ENCODE measurements at places on chromosomes 6 and 20.

DNA sequence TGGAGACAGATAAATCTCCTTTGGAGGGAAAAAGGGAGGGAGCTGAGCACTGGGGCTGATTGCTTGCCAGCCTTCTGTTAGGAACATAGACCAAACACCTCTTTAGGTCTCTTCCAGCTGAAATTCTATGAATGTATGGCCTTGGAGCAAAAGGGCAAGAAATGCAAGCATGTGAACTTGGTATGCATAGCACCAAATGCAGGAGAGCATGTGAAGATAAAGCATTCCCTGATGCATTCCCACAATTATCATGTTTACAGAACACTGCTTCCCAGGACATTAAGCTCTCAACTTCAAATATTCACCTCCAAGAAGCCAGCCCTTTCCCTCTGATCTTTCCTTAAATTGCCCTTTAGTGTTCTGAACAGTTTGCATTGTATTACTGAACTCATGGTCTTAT is 15.6 kb downstream of the RIPOR2 start:
- DNase-seq, result no peak

- DNase-seq, result no peak
These were observed 36.7 kb upstream of the NNAT start for GRCh38 chr20:37484331-37484730.

DNA sequence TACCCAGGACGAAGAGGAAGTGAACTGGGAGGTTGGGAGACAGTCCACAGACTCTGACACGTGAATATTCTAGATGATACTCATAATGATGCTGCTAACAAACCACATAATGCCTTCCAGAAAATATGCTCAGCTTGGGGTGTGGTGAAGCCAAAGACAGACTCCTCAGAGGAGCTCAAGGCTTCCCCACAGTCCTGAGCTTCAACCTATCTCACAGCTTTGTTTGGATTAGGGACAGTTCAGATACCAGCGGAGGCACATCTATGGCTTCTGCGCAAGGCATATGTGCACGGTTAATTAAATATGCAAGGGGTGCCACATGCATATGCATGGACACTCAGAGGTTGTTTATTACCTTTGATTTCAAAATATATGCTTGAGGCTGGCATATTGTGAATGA is 30.7 kb upstream of the MYLIP start:
- no peak for DNase-seq

GRCh38 chr6:3648724-3649123 is 102.8 kb downstream of the PXDC1 start:
- DNase-seq, result no peak

DNA sequence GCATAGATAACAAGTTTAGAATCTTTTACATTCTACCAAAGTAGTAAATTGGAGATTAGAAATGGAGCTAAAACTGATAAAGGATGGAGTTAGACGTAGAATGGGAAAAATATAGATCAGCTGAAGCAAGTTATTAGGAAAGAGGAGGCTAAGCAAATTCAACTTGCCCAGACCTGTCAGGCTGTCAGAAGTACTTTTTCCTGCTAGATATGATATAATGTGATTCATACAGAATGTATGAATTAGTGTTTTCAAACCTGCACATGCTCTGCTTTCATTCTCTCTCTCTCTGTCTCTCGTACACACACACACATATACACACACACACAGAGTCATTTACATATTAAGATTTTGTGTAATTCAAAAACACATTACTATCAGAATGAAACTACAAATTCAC is 133.2 kb upstream of the HDGFL1 start:
- DNase-seq, result no peak

DNA sequence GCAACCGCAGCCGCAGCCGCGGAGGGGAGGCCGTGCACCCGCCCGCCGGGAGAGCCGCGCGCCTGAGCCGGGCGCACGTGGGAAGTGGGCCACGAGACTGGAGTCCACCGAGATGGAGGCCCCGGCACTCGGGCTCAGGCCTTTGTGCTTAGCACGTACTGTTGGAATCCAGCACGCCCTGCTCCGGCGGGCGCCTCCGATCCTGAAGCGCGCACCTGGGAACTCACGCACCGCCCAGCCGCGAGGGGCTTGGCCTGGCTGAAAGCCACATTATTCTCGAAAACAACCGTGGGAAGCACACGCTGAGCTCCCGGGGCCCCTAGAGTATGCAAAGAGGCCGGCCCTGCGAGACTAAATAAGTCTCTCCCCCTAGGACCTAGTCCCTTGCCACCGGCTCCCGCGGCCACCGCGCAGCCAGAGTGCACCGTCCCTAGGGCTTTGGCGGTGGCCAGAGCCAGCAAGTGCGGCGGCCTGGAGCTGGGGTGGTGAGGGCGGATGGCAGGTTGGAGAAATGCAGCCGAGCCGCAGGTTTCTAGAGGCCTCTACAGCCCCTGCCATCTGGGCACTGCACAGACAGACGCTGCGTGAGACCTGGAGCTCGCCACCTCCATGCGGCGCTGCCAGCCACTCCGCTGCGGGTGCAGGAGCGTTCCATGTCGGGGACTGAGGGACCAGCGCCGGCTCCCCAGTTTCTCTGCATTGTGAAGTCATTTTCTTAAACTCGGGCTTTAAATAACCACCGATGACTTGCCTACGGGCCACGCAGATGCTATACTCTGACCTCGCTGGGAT is 42.0 kb upstream of the LY86 start:
- DNase-seq, result no peak

DNA sequence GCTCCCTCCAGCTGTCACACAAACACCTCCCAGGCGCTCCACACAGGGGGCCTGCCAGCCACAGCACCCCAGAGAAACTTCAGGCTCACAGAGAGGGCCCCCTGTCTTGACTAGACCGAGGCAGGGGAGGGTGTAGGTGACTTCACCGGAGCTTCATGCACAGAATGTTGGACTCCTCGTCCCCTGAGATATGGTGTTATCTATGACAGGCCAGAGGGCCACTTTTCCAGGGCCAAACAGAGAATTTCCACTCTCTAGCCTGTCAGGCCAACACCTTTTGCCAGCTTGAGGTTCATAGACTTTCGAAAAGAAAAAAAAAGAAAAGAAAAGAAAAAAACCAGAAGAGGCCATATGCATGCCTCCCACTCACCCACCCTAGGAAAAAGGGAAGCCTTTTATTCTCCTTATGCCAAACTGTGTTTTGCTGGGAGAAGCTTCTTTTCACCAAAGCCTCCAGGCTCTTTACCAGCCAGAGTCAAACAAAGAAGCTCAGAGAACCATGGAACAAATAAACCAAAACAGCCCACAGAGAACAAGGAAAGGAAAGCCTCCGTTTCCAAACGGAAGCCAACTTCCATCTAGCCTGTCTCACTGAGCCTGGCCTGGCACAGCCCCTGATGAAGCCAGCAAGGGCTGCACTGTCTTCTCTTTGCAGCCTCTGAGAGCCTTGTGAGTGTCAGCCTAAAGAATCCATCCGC is 313.2 kb upstream of the JARID2 start:
- DNase-seq, result no peak

- DNase-seq, result no peak
These were observed at the start of gene NOX3 for GRCh38 chr6:155455766-155456165. Gene NOX3 (minus strand): TSS chr6:155455839. CDS start chr6:155455800, 39 bp downstream.

DNA sequence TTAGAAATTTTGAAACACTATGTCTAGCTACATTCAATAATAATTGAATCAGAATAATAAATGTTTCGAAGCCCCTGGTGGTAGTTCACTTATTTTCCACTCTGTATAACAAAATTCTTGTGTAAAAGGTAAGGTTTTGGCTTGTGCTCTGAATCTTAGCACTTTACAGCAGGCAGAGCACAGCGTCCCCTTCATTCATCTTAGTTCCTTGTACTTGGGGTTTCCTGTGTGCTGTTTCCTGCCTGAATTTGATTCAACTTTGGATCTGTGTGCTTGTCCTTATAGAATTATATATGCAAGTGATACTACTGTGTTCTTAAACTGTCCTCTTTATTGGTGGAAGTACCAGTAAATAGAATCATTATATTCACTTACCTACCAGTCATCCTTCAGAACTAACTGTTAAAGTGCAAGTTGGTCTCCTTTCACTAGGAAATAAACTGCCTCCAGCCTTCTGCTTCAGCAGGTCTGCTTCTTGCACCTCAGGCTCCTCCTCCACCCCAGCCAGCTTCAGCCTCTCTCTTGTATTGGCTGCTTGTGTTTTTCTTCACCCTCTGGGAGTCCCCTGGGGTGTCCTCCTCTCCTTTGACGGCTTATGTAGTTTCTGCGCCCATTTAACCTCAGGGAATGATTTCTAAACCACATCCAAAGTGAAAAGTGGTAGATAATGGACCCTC is 28.8 kb upstream of the TULP4 start:
- no peak for DNase-seq

- no peak for DNase-seq
These were observed 113.8 kb upstream of the AFDN start for GRCh38 chr6:167712731-167713475.

- DNase-seq, result no peak
These were observed 132.5 kb downstream of the ALDH8A1 start for GRCh38 chr6:134817448-134817847.

DNA sequence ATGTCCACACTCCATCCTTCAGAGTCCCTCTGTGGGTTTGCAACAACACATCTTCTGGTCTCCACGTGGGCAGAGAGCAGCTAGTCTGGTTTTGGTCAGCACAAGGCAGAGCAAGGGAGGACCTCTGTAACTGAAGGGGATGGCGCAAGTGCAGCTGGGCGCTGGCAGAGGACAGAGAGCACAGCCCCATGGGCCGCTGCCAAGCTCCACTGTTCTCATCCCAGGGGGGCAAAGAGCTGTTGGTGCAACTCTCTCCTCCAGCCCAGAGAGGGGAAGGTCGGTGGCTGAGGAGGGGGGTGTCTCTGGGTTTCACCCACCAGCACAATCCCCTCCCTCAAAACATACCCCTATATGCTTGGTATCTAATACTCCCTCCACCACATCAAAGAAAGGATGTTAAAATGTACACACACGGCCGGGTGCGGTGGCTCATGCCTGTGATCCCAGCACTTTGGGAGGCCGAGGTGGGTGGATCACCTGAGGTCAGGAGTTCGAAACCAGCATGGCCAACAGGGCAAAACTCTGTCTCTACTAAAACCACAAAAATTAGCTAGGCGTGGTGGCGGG is 9.1 kb downstream of the ATP9A start:
- no peak for DNase-seq

- no peak for DNase-seq
These were observed 675 bp downstream of the DSTN start for GRCh38 chr20:17570347-17571152.

GRCh38 chr6:149209871-149210775 is 107.4 kb upstream of the TAB2 start:
- DNase-seq, result no peak

- no peak for DNase-seq
These were observed 4.1 kb upstream of the TOX2 start for GRCh38 chr20:43910564-43910963.

GRCh38 chr6:71028236-71028876 is 71.5 kb upstream of the B3GAT2 start:
- no peak for DNase-seq

DNA sequence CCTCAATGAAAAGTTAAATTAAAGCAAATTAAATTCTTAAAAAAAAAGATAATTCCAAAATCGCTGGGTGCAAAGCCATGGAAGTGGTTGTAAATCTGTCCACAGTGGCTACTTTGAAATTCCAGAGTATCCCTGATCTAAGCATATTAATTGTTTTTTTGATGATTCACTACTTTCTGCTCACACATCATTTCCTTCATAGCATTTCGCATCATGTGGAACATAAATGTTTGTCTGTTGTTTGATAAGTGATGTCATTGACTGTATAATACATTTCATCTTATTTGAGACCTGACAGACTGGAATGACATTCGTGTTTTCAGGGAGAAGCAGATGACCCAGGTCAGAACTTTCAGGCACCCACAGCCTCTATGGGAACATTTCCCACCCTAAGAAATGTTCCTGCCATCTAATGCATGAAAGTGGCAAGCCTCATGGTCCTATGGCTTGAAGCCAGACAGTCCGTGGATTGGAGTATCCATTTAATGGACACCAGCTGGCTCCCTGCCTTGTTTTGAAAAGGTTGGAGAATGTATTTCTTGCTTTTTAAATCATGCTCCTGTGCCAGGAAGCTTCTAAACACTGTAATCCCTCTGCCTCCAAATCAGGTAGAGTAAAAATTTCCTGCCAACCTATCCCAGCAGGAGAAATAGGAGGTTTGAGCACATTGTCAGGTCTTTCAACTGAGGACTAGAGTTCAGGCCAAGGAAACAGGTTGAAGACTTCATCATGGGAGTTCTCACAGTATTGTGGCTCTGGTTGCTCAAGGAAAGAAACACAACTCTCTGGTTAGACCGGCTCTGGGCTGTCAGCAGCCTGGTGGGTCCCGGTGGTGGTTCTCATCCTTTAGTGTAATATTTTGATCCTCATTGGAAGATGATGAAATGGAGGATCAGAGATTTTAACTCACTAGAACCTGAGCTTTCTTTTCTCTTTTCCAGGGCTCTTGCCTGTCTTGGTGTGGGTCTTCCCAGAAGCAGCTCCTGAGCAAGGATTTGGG is 157.9 kb downstream of the SLC24A3 start:
- no peak for DNase-seq

- no peak for DNase-seq
These were observed 36.9 kb upstream of the CD2AP start for GRCh38 chr6:47440719-47441118.

GRCh38 chr6:38720295-38720694 is 5.2 kb downstream of the DNAH8 start:
- DNase-seq, result no peak

DNA sequence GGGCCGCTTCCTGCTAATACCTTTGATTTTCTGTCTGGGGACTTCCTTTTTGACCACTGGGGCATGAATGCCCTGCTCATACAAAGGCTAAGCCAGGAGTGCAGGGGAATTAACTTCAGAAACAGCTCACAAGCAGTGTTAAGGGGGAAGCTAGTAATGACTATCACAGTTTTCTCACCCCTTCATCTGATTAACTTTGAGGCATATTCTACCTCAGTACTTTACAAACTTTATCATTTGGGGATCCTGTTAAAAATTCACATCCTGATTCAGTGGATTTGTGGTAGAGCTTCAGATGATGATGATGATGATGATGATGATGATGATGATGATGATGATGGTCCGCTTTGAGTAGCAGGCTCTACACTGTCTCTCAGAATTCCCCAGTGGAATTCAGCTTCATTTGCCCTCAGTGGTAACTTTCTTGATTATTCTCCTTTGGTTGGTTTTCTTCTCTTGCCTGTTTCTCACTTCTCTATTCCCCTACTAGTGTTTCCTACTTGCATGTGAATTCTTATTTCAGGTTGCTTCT is 78.4 kb upstream of the TMEM170B start:
- DNase-seq, result no peak

GRCh38 chr6:14863902-14864850 is 381.7 kb upstream of the JARID2 start:
- no peak for DNase-seq
